ENCODE measurements at places on chromosomes 1 and 21.

DNA sequence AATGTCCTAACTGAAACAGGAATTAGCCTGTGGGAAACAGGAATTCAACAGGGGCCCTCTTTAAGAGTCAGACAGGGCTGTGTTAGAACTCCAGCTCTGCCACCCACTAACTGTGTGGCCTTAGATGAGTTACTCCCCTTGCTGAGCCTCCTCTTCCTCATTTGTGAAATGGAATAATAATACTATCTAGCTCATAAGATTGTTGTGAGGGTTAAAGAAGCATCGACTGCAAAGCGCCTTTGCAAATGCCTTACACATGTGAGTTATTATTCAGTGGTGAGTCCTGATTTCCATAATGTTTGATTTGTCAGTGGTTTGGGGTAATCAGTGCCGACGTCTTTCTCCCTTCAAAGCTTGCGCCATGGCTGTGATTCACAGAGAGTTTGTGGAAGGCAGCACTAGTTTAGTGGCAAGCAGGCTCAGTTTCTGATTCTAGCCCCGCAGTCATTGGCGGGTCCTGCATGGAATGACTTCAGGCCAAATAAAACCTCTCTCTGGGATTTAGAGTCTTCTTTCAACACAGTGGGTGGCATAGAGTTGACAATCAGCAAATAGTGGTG lies 388.5 kb downstream of the PLPP3 start:
- peak; percentile 16 for DNase-seq

DNA sequence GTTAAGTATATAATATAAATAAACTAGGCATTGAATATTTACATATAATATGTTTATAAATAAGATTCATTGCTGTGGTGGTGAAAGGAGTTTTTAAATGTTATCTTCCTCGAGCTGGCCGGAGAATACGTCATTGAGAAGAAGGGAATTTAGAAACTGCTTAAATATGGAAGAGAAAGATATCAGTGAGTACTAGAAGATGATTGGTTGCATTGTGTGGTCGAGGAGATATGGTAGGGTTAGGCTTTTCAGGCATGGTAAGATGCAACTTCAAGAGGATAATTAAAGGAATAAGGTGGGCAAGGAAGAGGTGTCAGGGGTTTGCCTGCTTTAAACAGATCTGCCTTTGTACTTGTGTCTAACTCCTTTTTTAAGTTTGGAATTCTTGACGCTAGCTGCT lies 73.5 kb downstream of the RPS6KC1 start:
- DNase-seq: no peak

- DNase-seq: no peak
Measured at GRCh38 chr1:83554174-83554573, 444.8 kb downstream of the TTLL7 start.

DNA sequence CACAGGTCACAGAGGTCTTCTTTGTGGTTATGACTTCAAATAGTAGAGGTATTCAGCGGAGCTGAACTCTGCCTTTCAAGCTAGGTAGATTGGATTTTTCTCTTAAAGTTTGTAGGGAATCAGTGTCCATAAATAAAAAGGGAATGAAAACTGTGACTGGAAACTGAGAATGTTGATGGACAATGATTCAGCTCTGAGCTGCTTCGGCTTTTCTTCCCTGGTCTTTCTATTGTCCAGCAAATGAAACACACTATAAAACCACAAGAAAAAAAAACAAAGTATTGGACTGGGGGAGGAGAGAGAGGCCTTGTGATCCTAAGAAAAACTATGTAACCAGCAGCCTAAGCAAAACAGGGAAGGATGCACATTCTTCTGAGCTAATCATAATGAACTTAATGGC lies 11.1 kb downstream of the TNNI3K start:
- no peak for DNase-seq

DNA sequence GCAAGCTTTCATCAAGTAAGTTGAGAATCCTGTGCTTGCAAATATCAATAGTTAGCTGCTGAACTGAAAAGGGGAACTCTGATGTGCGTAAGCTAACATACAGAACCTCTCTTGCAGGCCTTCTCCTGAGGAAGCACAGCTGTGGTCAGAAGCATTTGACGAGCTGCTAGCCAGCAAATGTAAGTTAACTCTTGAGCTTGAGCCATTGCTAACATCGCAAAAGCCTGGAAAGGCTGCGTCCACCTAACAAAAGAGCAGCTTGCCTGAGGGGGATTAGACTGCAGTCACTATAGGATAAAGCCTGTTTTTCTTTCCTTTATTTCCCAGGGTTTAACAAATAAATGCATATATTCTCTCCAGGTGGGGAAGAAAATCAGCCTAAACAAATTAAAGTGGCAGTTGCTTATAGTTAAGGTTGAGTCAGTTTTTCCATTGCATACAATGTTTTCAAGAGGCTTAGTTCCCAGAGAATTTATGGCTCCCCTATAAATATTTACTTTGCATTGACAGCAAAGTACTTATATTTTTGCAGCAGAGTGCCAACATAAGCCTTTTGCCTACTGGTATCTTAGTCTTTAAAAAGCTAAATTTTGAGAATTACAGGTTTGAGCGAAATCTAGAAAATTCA lies 1.5 kb downstream of the RGS2 start:
- peak; percentile 84 for DNase-seq

GRCh38 chr1:115069659-115070308 lies 19.5 kb downstream of the TSPAN2 start:
- no peak for DNase-seq

- no peak for DNase-seq
Measured at GRCh38 chr1:55141295-55141893, 73.8 kb downstream of the USP24 start.

- DNase-seq: no peak
Measured at GRCh38 chr1:5005171-5005570, 350.8 kb downstream of the AJAP1 start.

DNA sequence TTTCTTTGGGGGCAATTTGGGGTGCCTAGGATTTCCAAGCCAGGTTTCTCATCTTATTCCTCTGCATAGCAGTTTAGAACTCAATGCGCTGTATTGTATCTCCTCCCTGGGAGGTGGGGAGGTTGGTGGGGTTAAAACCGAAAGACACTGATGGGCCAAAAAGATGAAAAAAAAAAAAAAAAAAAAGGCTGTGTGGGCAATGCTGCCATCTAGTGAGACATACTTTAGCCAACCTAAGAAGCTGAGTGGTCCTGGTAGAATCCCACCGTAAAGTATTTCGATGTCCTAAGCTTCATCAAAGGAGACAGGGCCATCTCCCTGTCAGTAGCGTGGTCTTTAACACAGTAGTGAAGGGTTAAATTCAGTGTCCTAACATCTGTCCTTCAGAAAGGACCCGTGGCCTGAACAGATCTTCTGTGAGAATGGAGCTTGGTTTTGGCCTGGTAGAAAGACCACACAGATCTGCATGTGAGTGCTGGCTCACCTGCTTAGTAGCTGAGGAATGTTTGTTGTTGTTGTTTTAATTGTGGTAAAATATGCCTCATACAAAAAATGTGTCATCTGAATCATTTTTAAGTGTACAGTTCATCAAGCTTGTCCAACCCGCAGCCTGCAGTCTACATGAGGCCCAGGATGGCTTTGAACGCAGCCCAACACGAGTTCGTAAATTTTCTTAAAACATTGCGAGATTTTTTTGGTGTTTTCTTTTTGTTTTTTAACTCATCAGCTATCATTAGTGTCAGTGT lies 226.2 kb downstream of the KIF26B start:
- no peak for DNase-seq

GRCh38 chr1:185567440-185567839 lies 166.8 kb upstream of the HMCN1 start:
- no peak for DNase-seq

- no peak for DNase-seq
Measured at GRCh38 chr1:201828217-201828819, 639 bp upstream of the IPO9 start.

DNA sequence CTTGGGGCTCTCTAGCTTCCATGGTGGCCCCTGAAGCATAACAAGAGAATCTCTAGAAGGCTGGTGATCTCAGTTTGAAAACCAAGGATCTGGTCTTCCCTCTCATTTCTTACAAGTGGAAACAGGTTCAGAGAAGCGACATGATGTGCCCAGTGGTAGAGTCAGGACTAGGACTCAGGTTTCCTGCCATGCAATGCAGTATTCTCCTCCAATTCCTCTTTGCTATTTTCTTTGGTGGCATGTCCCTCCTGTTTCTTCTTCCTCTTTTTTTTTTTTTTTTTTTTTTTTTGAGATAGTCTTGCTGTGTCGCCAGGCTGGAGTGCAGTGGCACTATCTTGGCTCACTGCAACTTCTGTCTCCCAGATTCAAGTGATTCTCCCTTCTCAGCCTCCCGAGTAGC lies 195.6 kb upstream of the C1orf105 start:
- DNase-seq: peak; percentile 43

DNA sequence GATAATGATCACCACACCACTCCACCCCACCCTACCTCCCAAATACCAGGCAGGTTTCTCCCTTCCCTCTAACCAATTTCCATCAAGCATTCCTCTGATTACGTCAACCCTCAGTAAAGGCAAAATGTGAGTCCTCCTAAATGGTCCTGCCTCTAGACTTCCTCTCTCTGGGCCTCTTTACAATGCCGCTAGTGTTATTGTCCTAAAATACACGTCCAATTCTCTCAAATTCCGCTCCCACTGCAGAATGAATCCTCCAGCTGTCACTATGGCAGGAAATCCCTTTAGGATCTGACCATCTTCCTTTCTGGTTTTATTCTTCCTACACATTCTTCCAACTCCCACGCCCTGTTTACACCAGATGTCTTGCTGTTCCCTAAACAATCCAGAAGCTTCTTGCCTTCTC lies 68.7 kb downstream of the DEGS1 start:
- DNase-seq: peak; percentile 29

DNA sequence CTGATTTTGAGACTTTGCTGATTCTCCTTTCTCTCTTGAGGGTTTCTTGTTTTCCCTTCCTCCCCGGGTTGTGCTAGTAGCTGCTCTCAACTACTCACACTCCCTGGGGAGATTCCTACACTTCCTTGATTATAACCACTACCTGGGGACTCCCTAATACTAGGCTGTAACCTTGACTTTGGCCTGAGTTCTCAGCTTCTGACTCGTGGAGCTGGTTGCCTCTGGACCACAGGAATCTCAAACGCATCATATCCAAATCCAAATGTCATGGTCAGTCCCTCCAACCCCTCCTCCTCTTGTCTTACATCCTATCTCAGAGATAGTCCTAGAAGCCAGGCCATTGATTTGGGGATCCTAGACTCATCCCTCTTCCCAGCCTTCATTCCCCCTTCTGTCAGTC lies 12.0 kb downstream of the MOV10 start:
- DNase-seq: no peak

- no peak for DNase-seq
Measured at GRCh38 chr1:65180977-65181376, 33.0 kb downstream of the AK4 start.

DNA sequence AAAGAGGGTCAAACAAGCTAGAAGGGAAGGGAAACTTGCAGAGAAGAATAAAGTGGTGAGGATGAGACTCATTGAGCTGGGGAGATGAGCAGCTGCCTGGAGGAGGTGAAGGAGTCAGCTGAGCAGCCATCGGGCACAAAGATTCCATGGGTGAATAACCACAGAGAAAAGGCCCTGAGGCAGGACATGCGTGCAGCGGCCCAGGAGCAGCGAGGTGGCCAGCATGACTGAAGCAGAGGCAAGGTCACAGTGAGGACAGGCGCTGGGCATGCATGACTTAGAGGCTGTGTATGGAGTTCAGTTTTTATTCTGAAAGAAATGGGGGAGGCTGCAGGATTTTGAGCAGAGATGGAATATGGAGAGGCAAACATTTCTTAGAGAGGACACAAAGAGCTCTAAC lies 24.9 kb downstream of the OLFML2B start:
- no peak for DNase-seq

DNA sequence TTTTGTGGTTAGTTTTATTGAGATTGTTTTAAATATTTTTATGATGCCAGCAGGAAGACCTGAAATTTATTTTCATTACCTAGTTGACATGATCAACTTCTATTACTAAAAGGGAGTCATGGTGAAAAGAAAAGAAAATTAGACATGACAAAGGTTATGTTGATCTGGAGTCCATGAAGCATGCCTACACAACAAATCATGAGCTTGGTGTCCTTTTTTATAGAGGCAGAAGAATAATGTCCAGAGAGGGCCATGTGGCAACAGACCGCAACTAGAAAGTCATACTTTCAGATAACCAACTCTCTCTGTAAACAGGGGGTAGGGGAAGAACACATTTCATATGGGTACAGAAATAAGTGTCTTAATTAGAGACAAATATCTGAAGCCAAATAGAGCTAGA lies 175.5 kb upstream of the HOOK1 start:
- DNase-seq: no peak

DNA sequence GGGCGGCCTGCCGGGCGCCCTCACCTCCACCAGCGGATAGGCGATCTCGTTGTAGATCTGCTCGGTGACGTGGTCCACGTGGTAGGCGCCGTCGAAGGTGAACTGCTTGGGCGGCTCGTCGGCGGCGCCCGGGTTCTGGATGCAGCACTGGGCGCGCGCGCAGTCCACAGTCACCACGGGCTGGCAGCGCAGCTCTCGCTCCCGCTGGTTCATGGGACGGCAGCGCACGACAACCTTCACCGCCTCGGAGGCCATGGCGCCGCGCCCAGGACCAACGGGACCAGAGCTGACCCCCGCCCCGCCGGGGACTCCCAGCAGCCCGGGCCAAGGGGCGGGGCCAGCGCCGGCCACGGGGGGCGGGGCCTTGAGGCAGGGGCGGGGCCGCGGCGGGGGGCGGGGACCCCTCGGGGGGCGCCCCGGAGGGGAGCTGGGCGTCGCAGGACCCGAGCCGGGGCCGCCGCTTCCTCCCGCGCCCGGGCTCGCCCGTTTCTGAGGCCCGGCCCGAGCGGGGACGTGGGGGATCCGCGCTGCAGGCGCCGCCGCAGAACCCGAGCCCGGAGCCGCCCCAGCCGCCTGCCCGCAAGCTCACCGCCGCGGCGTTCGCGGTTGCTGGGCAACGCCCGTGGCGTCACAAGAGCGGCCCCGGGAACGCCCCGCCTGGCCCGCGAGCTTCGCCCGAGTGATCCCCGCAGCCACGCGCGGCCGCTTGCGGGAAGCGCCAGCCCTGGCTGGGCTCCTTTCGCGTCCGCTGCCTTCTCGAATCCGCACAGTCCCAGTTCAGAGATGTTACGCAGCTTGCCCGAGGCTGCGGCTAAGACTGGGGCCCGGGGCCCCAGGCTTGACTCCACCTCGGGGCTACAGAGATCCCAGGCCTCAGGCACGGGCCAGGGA lies at the start of gene KIF17:
TSS of gene KIF17 (minus strand) at position 556 of the 891 bp plus-strand sequence. CDS start at position 255, 301 bp downstream.
- DNase-seq: peak; percentile 91

DNA sequence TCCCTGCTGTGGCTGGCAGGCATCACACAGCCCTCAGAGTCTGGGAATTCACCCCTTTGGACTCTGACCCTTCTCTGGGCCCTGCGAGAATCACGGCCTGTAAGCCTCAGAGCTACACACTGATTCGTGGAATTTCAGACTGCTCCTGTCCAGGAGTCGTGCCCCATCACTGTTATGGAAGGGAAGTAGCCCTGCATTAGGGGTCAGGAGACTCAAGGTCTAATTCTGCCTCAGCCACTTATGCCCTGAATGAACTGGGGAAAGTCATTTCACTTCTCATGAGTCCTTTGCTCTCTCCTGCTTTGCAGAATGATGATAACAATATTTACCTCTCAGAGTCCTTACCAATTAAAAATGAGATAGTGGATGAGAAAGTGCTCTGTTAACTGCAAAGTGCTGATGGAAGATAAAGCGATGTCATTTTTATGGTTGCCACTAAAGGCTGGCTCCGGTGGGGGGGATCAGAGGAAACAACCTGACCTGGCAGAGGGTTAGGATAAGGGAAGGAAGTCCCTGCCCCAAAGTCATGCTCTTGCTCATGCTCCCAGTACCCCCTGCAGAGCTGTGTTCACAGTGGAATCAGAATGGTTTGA lies 148.6 kb upstream of the CD34 start:
- no peak for DNase-seq

Measured in suppressor macrophage (primary cell).